ENCODE measurements at places on chromosomes 3 and 15. TPM values are rescaled to one million over a fixed set of nuclear protein-coding genes. Genes with fewer than 3 reads are reported as not detected.

Gene TCF12
- total RNA-seq, result 72.4 TPM

Gene GOLGA8J
- total RNA-seq, result not detected

Gene CLPX
- total RNA-seq, result 44.3 TPM

Gene LDHAL6B
- total RNA-seq, result not detected

Gene TGM4
- not detected for total RNA-seq

Gene CHRD
- not detected for total RNA-seq

Gene GOLGA8S
- total RNA-seq, result 0.80 TPM

Gene CP
- total RNA-seq, result not detected

Gene THBS1
- total RNA-seq, result 0.59 TPM

Gene FETUB
- not detected for total RNA-seq

Gene ERICH6
- total RNA-seq, result not detected

Gene CEP19
- total RNA-seq, result 7.6 TPM

Gene CHRFAM7A
- total RNA-seq, result not detected

Gene IREB2
- 78.6 TPM for total RNA-seq

Gene HTR3E
- not detected for total RNA-seq

Gene FBN1
- total RNA-seq, result 1.7 TPM

Gene CFAP44
- total RNA-seq, result 4.4 TPM

Gene ZPLD1
- total RNA-seq, result not detected

Gene DNAJC13
- total RNA-seq, result 37.5 TPM

Gene NR1I2
- 0.07 TPM for total RNA-seq

Gene MINAR1
- 0.95 TPM for total RNA-seq

Gene TTLL13
- total RNA-seq, result 0.34 TPM

Gene ZNF502
- 0.59 TPM for total RNA-seq

Gene POPDC2
- 2.6 TPM for total RNA-seq

Gene ECE2
- not detected for total RNA-seq

Gene LMAN1L
- total RNA-seq, result 0.64 TPM

Gene MYZAP
- total RNA-seq, result 0.14 TPM

Gene EFHB
- not detected for total RNA-seq

Gene SAMD7
- total RNA-seq, result not detected

Gene UROC1
- not detected for total RNA-seq

Gene ASB14
- not detected for total RNA-seq

Gene SLC51B
- total RNA-seq, result not detected

Gene MED12L
- total RNA-seq, result 1.6 TPM
